ENCODE measurements at places on chromosomes 6 and 20. TPM values are rescaled to one million over a fixed set of nuclear protein-coding genes. Genes with fewer than 3 reads are reported as not detected.

DNA sequence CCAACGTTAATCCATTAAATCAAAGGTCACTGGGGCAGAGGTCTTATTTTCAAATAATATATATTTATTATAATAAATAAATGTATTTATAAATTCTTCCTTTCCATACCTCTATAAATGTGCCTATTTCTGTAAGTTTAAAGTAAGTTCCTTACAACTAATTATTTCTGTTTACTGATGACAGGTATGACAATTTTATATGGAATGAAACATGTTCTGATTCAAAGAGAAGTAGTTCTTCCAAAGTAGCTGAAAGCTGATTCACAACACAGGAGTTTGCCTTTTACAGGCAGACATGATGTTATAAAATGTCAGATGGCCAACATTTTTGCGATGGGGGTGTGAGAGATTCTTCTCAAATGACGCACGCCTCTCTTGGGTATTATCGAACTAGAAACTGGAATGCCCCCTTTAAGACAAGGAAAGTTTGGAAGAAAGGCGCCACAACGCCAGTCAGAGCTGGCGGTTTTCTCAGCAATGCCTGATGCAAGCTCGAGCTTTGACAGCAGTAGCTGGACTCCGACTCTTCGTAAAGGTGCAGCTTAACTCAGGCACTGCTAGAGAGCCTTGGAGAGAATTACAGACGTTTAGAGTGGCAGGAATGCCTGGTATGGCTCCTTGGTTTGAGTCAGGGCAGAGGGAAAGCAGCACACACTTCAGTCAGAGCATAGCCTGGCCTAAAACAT is 92.1 kb downstream of the FOXC1 start:
- no peak for DNase-seq

FAM83C gene
- 0.01 TPM for polyA plus RNA-seq

GRCh38 chr6:138690975-138691594 is 82.5 kb upstream of the CCDC28A start:
- DNase-seq: no peak

- DNase-seq: no peak
Observed at GRCh38 chr20:51864967-51865366, 62.6 kb upstream of the SALL4 start.

KHDC1 gene
- 4.2 TPM for polyA plus RNA-seq
